Epithelial cell of umbilical artery (primary cell): ENCODE measurements at places on chromosomes 11 and 22. TPM values are rescaled to one million over a fixed set of nuclear protein-coding genes. Genes with fewer than 3 reads are reported as not detected.

Gene ATXN10
- total RNA-seq = 86.5 and 97.1 TPM in 2 replicates

Gene CASP5
- total RNA-seq = not detected in 2 replicates

Gene TMPRSS6
- not detected in 2 replicates for total RNA-seq

Gene TRIM48
- not detected in 2 replicates for total RNA-seq
